AG04450 (cell line): ENCODE measurements at places on chromosomes 11 and 22. TPM values are rescaled to one million over a fixed set of nuclear protein-coding genes. Genes with fewer than 3 reads are reported as not detected.

DNA sequence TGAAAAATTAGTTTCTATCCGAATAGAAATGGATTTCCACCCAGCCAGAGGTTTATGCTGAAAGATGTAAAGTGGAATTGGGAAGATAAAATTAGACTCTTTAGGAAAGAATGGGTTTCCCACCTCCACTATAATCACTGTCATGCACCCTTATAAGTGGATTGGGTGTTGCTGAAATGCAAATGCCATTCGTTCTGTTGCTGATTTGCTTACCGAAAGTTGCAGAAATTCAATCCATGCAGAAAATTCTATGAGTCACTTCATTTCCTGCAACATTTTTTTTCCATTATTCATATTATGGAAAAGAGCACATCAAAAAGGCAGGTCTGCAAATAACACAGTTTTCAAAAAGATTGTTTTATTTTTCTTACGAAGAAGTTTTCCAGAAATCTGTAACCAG lies 65.6 kb downstream of the LDLRAD3 start:
- no peak for DNase-seq

DNA sequence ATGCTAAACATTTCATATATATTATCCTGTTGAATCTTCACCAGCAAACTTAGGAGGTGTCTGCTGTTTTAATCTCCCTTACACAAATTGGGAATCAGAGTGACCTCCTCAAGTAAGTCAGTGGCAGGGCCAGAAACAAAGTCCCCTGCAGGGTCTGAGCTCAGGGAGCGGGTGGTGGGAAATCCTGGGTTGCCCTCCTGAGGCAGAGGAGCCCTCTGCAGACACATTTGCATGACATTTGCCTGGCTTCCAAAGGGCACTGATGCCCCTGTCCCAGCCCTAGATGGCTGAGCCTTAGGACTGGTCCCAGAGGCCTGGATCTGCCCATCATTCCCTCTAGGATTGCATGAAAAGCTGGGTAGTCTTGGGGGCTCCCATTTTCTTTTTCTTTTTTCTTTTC lies 2.1 kb upstream of the INPP5J start:
- DNase-seq: no peak

GRCh38 chr11:41578421-41579051 lies 119.1 kb upstream of the LRRC4C start:
- no peak for DNase-seq

- no peak for DNase-seq
Measured at GRCh38 chr11:14768526-14769188, 123.4 kb downstream of the CYP2R1 start.

DNA sequence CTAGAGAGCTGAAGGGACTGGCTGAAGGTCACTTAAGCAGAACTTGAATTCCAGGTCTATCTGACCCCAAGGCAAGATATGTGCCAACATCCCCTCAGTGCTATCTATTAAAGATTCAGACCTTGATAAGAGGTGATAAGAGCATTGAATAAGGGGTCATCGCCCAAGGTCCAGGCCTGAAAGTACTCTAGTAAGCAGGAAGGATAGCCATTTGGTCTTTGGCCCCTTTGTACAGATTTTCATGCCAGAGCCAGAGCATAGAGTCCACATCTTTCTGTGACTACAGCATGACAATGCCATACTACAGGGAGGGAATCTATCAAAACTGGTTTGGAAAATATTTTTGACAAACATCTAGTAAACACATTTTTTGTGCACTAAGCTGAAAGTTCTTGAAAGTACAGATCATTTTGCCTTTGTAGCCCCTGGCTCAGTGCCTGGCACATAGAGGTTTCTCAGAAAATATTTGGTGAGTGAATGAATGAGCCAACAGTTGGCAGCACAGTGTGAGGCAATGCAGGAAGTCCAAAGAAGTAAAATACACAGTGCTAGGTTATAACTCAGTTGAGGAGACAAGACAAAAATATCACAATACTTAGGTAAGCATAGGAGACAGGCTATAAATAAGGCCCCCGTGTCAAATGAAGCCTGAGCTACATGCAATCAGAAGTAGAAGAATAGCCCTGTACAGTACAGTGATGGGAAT lies 15.1 kb upstream of the RRAS2 start:
- DNase-seq: no peak

GRCh38 chr22:32199961-32200360 lies 4.9 kb downstream of the RFPL2 start:
- no peak for DNase-seq

DNA sequence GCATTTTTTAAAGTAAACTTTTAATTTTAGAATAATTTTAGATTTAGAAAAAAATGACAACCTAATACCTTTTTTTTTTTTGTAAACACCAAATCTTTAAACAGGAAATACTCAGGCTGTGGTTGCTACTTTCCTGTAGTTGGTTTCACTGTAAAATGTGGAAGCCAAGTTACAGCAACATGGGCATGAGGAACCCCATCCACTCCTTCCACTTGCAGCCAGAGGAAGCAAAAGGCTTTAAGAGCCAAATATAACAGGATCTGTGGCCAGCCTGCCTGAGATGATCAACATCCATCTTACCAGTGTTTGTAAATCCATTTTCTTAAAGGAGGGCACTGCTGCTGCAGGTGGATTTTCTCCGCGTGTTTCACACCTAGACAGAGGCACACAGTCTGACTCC lies 66.2 kb downstream of the TNRC6B start:
- no peak for DNase-seq

DNA sequence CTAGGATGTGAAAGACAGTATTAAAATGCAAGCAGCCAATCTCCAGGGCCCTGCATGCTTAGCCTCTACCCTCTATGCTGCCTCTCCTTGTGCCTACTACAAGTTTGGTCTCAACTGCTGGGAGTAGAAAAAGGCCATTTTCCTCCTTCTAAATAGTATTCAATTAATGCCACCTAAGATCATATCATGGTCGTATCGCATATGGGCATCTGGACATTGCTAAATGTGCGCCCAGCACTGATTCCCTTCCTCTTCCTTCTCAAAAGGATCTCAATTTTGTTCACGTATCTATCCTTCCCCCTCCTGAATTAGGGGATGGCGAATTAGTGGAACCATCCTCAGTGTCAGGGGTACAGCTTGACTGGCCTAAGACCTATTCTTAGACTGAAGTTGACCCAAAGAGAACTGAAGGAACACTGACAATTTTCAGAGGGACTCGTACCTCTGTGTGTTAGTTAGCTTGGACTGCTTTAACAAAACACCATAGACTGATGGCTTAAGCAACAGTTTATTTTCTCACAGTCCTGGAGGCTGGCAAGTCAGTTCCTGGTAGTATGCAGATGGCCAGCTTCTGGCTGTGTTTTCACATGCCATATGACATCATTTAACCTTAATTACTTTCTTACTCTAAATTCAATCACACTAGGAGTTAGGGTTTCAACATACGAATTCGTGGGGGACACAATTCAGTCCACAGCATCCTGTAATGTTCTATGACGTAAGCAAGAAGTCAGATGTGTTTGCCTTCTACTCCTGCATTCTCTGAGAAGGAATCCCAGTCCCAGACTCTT lies 8.5 kb upstream of the NUP50 start:
- no peak for DNase-seq

GRCh38 chr11:8908099-8908498 lies 2.9 kb upstream of the AKIP1 start:
- no peak for DNase-seq

GRCh38 chr11:61126256-61126655 lies 24.0 kb downstream of the CD5 start:
- no peak for DNase-seq

DNA sequence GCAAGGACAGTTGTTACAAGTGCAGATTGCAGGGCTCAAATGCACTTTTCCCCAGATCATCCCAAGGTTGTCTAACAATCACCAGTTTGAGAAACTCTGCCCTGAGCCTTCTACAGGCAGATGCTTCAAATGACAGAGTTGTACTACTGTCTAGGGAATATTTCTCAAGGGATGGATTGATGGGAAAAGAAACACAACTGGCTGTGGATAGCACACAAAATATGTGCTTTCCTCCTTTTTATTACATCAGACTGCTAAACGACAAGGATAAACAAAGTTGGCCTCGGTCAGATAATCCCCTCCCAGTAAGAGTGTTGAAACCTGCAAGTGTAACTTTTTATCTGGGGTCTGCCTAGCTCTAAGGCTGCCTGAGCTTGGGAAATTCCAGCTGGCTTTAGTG lies 46.6 kb upstream of the SORL1-AS1 start:
- DNase-seq: no peak

DNA sequence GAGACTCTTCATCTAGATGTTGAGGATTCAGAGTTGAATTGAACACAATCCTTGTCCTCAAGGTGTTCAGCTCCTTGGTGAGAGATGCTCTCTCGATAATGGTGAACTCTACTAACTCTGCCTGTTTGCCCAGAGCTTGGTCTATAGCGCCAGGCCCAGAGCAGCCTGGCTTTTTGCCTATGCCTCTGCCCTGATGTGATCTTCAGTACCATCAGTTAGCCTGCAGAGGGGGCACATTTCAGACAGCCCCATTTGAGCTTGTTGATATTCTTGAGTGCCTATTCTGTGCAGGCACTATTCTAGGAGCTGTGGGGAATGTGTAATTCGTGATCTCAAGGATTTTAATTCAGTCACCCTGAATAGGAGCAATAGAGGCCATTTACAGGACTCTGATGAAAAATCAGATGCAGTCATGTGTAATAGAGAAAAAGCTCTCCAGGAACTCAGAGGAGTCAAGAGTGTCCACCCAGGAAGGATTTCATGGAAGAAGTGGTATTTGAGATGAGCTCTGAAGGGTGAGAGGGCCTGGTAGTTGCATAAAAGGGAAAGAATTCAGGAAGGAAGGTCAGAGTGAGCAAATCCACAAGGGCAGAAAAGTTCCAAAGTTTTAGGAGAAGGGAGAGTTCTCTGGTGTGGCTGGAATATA lies 19.3 kb downstream of the GTPBP1 start:
- no peak for DNase-seq

DNA sequence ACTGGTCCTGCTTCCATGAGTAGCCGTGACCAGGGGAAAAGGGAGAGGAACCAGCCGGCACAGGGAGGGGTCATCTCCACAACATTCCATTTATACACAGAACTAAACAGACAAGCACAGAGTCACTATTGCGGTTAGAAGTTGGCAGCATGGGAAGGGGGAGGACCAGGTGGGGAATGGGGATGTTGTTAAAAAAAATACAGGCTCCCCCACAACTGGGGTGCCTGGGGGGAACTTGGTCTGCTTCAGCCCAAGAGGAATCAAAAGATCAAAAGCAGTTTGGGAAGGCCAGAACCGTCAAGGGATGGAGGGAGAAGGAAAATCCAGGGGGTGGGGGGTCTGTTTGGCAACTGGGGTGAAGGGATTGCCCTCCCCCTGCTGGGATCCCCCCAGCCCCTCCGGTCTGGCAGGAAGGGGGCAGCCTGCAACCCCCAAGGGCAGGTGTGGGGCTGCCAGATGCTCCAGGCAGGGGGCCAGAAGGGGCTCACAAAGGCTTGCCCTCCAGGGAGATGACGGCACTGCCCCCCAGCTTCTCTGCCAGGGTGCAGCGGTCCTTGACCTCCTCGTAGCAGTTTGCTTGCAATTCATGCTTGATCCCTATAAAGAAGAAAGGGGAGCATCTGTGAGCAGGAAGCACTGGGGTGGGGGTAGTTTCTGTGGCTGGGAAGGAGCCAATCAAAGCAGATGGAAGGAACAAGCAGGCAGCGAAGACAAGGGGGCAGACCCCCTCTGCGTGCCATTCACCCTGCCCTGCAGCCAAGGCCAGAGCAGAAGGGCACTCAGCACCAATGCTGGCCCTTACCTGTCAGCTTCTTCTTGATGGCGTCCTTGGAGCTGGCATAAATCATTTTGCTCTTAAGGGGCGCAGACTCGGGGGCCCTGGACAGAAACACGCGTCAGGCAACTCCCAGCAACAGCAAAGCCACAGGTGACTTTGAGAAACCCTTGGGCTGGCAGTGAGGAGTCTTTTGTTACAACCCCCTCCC lies 2.8 kb downstream of the CFL1 start:
- DNase-seq: no peak

OVCH2 gene
- 0.10 and 0.47 TPM in 2 replicates for polyA plus RNA-seq

LINC01488 gene
- polyA plus RNA-seq: not detected in 2 replicates

ACR gene
- polyA plus RNA-seq: not detected in 2 replicates

CYB5R2 gene
- 7.3 and 7.4 TPM in 2 replicates for polyA plus RNA-seq

FBXO3 gene
- 33.3 and 43.4 TPM in 2 replicates for polyA plus RNA-seq
